ENCODE measurements at places on chromosomes 16 and 17.
A peak's percentile ranks its signal among the peaks of the same experiment; 100 is the strongest.

- no peak for DNase-seq
Observed at GRCh38 chr17:19943026-19943425, 34.6 kb downstream of the AKAP10 start.

DNA sequence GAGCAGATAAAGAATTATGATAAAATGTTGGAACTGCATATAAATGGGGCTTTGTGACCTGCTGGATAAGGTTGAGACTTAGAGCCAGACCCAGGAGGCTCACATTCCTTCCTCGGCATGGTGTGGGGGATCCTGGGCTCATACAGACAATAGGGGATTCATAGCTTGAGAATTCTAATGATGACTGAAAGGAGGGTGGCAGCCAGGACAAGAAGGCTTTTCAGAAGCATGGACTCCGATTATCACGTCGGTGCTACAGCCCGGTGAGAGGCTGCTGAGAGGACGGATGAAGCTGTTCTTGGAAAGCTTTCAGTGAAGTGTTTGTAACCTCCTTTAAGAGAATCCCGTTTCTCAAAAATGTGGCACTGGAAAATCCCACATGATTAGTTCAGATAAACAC lies 167.2 kb downstream of the ANKFN1 start:
- no peak for DNase-seq

DNA sequence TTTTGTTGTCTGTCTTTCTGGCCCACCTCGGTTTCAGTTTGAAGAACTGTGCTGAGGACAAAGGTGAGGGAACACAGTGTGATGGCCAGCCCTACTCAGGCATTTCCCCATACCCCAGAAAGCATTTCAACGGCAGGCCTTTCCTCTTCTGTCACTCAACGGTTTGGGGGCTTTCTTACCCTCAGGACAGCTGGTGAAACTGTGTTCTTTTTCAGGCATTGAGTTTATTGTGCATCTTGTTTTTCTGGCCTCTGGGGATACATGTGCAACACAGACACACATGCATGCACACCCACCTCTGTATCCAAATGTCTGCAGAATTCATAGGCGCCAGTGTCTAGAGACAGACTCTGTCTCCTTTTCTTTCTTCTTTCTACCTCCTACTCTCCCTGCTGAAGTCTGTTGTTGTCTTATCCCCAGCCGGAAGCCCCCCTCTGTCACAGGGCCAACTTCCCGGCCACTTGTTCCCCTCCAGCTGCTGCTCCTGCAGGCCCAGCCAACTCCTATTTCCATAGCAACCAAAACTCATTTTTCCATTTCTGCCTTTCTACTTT lies 17.0 kb downstream of the CHD9 start:
- peak; percentile 69 for DNase-seq

DNA sequence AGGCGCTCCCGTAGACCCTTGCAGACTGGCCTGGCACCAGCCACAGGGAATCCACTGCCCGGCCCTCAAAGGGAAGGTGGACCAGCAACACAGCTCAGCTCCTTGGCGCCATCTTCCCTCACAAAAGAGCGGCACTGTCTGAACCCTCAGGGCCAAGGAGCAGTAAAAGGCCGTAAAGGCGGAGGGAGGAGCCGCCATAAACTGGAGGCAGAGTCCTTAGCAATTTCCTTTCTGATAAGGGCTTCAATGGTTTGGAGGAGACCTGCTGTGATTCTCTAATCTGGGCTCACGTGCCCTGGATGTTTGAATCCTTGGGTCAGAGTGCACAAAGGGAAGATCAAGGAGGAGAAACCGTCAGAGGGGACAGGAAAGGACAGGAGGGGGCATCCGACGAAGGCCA lies 15.5 kb upstream of the AXIN2 start:
- no peak for DNase-seq

DNA sequence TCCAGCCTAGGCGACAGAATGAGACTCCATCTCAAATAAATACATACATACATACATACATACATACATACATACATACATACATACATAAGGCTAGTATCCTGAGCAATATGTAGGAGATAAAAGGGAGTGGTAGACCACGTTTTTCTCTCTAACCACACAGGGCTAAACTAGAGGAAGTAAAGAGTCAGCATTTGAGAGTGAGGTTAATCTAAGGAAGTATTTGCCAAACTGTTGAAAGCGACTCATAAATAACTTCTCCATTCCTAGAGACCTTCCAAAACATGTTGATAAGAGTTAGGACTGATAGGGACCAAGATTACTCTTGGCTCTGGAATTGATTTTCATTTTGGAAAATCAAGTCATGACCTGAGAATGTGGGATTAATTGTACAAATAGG lies 68.9 kb downstream of the NEUROD2 start:
- DNase-seq = no peak

DNA sequence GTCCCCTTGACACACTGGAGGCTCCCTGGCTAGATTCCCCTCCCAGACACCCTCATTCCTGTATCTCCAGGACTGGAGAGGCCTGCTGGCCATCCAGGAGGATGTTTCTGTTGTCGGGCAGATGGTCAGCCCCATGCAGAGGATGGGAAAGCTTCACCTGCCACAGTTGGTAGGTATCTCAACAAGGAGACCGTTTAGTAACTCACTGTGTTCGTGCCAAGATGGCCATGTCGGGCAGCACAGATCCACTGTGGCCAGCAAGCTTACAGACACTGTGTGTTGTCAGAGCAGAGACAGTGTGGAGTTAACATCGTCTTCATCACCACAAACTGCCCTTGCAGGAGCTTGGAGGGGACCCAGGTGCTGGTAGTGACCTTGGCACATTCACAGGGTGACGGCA lies 390.9 kb downstream of the SEC14L1 start:
- DNase-seq = no peak

- no peak for DNase-seq
Observed at GRCh38 chr16:53456625-53457024, 22.4 kb downstream of the RBL2 start.

- DNase-seq = peak; percentile 72
Observed at GRCh38 chr17:1412185-1413110, 12.4 kb upstream of the YWHAE start.

- DNase-seq = no peak
Observed at GRCh38 chr16:23607726-23608125, 11.6 kb upstream of the NDUFAB1 start.

DNA sequence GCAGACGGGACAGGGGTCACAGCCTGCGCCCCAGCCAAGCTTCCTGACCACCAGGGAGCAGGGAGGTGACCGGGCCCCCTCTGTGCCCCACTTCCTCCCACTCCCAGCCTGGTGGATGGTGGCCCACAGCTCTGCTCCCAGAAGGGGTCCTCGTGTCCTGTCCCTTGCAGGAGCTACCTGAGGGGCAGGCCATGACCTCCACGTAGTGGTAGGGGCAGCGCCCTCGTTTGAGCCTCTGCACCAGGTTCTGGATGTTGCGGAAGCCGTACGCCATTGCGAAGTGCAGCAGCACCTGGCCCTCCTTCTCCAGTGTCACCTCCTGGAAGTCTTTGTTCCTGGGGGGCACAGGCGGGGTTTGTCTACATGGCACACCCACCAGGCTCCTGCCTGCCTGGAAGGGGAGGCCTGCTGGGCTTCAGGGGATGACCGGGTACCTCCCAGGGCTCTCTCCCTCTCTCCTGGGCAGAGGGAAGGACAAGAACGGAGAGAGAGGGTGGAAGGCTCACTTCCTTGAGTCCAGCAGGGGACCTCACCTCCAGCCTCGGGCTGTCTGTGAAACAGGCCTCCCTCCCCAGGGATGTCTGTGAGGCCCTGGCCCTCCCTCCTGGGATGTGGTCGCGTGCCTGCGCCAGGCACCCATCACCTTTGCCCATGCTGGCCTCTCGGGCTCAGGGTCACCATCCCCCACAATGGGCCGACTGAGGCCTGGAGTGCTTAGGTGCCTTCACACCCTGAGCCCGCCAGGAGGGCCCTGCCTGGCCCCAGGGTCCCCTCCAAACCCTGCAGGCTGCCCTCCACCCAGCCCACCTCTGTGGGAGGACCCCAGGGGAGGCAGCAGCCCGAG lies 4.0 kb downstream of the HAGHL start:
- no peak for DNase-seq

GRCh38 chr17:71409712-71410111 lies 711.1 kb upstream of the SOX9 start:
- no peak for DNase-seq

- DNase-seq = no peak
Observed at GRCh38 chr17:57234739-57235092, 21.6 kb upstream of the MSI2 start.

Measured in right lobe of liver (tissue), 6 donors.